ENCODE measurements at places on chromosomes 16 and 17.

GRCh38 chr16:56828647-56829046 lies 36.4 kb upstream of the SLC12A3 start:
- DNase-seq, result no peak

DNA sequence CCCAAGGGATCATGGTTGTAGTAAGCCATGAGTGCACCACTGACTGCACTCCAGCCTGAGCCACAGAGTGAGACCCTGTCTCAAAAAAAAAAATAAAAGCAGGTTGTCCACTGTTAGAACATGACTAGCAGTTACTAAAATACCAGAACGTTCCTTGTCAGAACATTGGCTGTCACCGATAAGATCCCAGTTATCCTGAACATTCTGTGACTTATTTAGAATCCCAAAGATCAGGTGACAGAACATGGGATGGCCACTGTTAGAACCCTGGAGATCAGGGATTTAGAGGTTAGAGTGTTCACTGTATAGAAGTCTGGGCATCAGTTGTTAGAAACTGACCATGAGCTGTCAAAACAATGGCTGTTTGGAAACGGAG lies 8.6 kb downstream of the CES4A start:
- DNase-seq, result no peak

- no peak for DNase-seq
Measured at GRCh38 chr16:35011-35677, 18.3 kb downstream of the POLR3K start.

GRCh38 chr16:54000361-54000760 lies 286.2 kb downstream of the IRX3 start:
- no peak for DNase-seq

DNA sequence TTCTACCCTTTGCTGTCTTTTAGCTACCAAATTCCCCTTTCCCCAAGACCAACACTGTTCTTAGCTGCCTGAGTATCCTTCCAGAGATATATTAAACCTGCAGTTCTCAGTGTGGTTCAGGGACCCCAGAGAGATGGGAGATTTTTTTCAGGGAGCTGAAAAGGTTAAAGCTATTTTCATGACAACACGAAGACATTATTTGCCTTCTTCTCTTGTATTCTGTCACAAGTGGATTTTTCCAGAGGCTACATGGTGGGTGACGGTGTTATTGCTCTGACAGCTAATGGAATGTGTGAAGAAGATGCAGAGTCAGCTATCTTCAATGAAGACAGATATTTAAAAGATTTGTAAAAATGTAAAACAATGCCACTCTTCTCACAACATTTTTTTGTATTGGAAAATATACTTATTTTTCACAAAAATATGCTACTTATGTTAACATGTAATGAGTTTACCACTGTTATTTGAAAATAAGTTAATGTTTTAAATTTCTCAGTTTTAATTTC lies 69.0 kb downstream of the CFDP1 start:
- DNase-seq, result no peak
